ENCODE measurements at places on chromosomes 6 and 20. TPM values are rescaled to one million over a fixed set of nuclear protein-coding genes. Genes with fewer than 3 reads are reported as not detected.
A peak's percentile ranks its signal among the peaks of the same experiment; 100 is the strongest.

DNA sequence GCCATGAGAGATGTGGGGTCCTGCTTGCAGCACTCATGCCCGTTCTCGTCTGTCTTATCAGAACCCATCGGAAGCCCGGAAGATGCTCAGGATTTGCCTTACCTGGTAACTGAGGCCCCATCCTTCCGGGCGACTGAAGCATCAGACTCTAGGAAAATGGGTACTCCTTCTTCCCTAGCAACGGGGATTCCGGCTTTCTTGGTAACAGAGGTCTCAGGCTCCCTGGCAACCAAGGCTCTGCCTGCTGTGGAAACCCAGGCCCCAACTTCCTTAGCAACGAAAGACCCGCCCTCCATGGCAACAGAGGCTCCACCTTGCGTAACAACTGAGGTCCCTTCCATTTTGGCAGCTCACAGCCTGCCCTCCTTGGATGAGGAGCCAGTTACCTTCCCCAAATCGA, 8.3 kb downstream of the PI16 start:
- H3K27me3 ChIP-seq = no peaks in the 10 kb centered on the region
- H3K36me3 ChIP-seq = no peaks in the 10 kb centered on the region
- H3K27ac ChIP-seq = no peak overlapping the region
- no peak overlapping the region for H3K4me3 ChIP-seq
- peak; percentile 58 for DNase-seq
- peaks cover 12% of the 10 kb centered on the region for H3K4me1 ChIP-seq

The SERPINB6 gene
- total RNA-seq = 462 TPM

DNA sequence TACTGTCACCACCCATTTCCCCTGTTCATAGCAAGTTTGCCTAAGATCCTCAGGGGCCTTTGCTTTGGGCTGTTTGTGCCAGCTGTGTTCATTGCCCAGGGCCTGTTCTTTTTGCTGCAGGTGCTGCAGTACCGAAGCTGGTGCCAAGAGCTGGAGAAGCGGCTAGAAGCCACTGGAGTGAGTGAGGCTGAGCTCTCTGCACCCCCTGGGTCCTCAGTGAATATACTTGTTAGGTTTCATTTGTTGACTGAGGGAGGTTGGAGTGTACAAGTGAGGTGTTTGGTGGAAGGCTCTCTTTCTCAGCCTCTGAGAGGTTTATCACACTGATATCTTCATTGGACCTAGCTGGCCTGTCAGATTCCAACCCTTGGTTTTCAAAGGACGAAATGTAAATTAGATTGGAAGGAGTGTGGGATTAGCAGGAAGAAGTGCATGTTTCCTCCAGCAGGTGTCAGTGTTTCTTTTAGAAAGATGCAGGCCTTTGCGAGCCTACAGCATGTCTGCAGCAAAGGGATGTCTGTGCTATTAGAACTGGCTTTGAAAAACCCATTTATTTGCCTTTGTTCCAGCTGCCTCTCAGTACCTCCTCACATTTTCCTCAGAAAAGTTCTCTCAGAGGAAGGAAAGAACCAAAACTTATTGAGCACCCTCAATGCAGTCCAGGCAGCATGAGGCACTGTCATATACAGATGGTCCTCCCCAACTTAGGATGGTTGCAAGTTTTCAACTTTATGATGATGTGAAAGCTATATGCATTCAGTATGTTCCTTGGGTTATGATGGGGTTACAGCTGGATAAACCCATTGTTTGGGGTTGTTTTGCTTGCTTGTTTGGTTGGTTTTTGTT, 8.3 kb downstream of the CEP250 start:
- H3K27ac ChIP-seq = no peak overlapping the region
- DNase-seq = peak; percentile 81
- H3K27me3 ChIP-seq = no peaks in the 10 kb centered on the region
- peaks cover 45% of the 10 kb centered on the region for H3K36me3 ChIP-seq
- no peak overlapping the region for H3K4me3 ChIP-seq

DNA sequence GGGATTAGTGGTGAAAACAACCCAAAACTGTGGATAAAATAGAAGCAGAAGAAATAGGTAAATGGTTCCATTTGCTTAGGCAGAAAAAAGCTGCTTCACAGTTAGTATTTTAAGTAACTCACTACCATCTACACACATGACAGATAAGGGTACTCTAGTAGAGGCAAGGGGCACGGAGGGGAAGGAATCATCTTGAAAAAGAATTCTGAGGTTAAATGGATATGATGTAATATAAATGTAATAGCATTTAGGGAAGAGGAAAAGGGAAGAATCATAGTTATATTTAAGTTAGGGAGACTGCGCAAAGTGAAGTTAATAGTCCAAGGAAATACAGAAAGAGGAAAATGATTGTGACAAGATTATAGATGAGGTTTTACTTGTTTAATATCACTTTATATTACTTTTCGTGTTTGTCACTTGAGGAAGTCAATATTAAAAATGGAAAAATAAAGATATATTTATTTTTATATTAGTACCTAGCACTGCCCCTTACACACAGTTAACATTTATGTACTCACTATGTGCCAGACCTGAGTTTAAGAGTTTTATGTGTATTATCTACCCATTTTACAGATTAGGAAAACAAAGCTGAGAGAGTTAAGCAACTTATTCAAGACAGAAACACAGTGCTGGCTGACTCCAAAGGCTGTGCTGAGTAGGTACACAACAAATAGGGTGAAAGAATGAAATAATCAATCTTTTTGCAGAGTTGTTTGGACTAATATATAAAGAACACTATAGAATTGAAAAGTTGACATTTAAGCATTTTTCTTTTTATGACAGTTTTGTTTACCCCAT, 128.1 kb downstream of the REV3L start:
- no peaks in the 10 kb centered on the region for H3K4me1 ChIP-seq
- no peak overlapping the region for H3K27ac ChIP-seq
- H3K36me3 ChIP-seq = no peaks in the 10 kb centered on the region

The SLC52A3 gene
- 15.7 TPM for total RNA-seq

DNA sequence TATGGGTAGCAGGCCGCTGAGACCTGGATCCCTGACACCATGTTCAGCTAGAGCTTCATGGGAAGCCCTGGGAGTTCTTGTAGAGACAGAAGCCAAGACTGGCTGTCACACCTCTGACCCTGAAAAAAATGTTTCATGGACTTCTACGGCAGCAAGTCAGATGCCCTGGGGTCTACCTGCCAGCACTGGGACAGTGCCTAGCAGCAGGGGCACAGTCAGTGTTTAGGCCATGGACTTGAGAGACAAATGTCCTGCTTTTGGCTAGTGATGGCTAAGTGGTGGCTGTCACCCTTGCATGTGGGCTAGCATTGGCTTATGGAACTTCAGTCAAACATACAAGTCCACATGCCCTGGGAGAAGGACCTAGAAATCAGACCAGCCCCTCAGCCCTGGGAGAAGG, 41.3 kb upstream of the SSTR4 start:
- H3K27me3 ChIP-seq = no peaks in the 10 kb centered on the region
- no peak for DNase-seq
- no peaks in the 10 kb centered on the region for H3K4me1 ChIP-seq
- no peaks in the 10 kb centered on the region for H3K36me3 ChIP-seq
- H3K4me3 ChIP-seq = no peak overlapping the region

The KAT14 gene
- total RNA-seq = 22.5 TPM

- no peak overlapping the region for H3K4me3 ChIP-seq
- no peaks in the 10 kb centered on the region for H3K36me3 ChIP-seq
- DNase-seq = no peak
- H3K27ac ChIP-seq = peak overlapping the region; percentile 55
These were observed 24.4 kb downstream of the CAP2 start for GRCh38 chr6:17417817-17418216.

DNA sequence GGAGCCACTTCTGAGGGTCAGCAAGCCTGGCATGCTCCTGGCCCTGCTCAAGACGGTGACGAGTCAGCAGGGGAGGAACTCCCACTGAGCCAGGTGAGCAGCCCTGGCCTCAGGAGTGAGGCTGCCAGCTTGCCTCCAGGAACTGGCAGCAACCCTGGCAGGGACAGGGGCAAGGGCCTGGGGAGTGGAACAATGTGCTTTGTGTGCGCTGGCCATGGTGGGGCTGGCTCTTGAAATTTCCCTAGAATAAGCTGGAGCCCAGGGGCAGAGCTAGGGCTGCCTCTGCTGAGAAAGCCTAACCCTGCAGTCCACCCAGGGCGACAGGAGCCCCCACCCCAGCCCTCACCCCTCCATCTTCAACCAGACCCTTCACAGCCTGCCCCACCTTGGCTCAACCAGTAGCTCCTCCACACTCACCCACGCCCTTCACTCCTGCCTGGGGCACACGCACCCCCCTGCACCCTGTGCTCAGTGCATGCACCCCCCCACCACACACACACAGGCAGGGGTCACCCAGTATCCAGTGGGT, 88.0 kb downstream of the MRPL14 start:
- no peaks in the 10 kb centered on the region for H3K36me3 ChIP-seq
- H3K27me3 ChIP-seq = no peaks in the 10 kb centered on the region
- H3K4me3 ChIP-seq = no peak overlapping the region
- no peak for DNase-seq

The NKX2-4 gene
- not detected for total RNA-seq

- H3K4me3 ChIP-seq = no peak overlapping the region
- H3K27ac ChIP-seq = no peak overlapping the region
- no peaks in the 10 kb centered on the region for H3K27me3 ChIP-seq
- no peak for DNase-seq
These were observed 43.0 kb downstream of the JARID2 start for GRCh38 chr6:15288856-15289255.

- H3K4me1 ChIP-seq = no peaks in the 10 kb centered on the region
- no peaks in the 10 kb centered on the region for H3K36me3 ChIP-seq
- no peak for DNase-seq
These were observed 161.4 kb downstream of the CD109 start for GRCh38 chr6:73857341-73857890.

GRCh38 chr6:95545226-95545625, 32.1 kb upstream of the MANEA start:
- no peak for DNase-seq
- no peaks in the 10 kb centered on the region for H3K4me1 ChIP-seq
- H3K27me3 ChIP-seq = no peaks in the 10 kb centered on the region
- no peak overlapping the region for H3K27ac ChIP-seq

- no peaks in the 10 kb centered on the region for H3K27me3 ChIP-seq
- no peak for DNase-seq
- peak overlapping the region; percentile 64 for H3K27ac ChIP-seq
- no peaks in the 10 kb centered on the region for H3K4me1 ChIP-seq
- H3K4me3 ChIP-seq = no peak overlapping the region
These were observed 134.2 kb downstream of the CEP57L1 start for GRCh38 chr6:109229536-109229935.

- DNase-seq = no peak
- no peaks in the 10 kb centered on the region for H3K4me1 ChIP-seq
- H3K4me3 ChIP-seq = no peak overlapping the region
- H3K36me3 ChIP-seq = no peaks in the 10 kb centered on the region
These were observed 158.2 kb upstream of the MCHR2 start for GRCh38 chr6:100152201-100152600.

DNA sequence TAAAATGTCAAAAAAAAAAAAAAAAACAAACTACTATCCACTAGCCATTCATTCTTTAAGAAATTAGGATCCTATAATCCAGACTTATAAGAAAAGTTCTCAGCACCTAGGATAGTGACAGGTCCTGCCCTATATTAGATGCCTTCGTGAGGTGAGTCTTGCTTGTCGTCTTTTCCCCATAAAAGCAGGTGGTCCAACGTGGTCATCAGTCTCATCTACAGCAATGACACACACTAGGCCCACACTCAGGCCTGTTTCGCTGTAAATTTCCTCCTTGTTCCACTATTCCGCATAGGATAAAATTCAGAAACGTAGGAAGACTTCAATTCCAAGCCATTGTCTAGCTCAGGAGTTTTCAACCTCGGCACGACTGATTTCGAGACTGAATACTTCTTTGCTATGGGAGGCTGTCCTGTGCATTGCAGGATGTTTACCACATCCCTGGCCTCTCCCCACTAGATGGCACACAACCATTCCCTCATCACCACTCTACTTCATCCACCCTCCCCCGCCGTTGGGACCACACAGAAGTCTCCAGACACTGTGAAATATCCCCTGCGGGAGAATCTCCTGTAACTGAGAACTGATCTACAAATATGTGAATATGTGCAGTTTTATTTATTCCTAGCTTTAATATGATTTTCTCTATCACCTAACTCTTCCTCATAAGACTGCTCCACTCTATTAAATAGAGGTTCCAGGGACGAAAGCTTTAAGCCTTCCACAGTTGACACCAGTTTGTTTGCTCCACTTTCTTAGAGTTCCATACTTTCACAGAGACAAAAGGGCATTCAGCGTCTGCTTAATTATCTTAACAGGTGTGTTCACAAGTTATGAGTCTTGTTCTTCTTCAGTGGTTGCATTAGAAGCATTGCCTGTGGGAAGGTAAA, 346.3 kb downstream of the BMP2 start:
- no peaks in the 10 kb centered on the region for H3K27me3 ChIP-seq
- no peaks in the 10 kb centered on the region for H3K36me3 ChIP-seq
- no peak overlapping the region for H3K4me3 ChIP-seq
- DNase-seq = no peak

DNA sequence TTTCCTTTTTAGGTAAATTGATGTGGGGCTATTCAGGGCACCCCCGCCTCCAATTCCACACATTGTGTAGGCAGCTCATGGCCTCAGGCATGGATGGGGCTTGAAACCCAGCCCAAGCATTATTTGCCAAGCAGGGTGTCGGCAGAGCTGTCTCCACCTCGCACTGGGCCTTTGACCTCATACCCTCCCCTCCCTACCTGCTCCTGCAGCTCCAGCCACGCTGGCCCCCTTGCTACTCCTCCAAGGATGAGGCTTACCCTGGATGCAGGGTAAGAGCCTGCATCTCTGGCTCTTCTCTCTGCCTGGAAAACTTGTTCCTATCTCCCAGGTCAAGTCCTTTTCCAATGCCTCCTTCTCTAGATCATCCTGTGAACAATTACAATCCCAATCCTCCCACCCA, 232.6 kb downstream of the SOD2 start:
- no peak overlapping the region for H3K4me3 ChIP-seq
- H3K27me3 ChIP-seq = no peaks in the 10 kb centered on the region
- DNase-seq = no peak
- H3K4me1 ChIP-seq = no peaks in the 10 kb centered on the region
- H3K27ac ChIP-seq = no peak overlapping the region
- H3K36me3 ChIP-seq = no peaks in the 10 kb centered on the region

The TRIM15 gene
- 110 TPM for total RNA-seq

GRCh38 chr6:1403851-1404712, 14.7 kb downstream of the FOXF2 start:
- H3K27me3 ChIP-seq = no peaks in the 10 kb centered on the region
- H3K4me1 ChIP-seq = no peaks in the 10 kb centered on the region
- no peak for DNase-seq
- H3K27ac ChIP-seq = no peak overlapping the region
- H3K36me3 ChIP-seq = no peaks in the 10 kb centered on the region
- H3K4me3 ChIP-seq = no peak overlapping the region

- no peak overlapping the region for H3K4me3 ChIP-seq
- DNase-seq = no peak
- no peaks in the 10 kb centered on the region for H3K4me1 ChIP-seq
- no peaks in the 10 kb centered on the region for H3K36me3 ChIP-seq
These were observed 12.8 kb upstream of the DUSP22 start for GRCh38 chr6:279341-280029.

GRCh38 chr6:82257088-82257774, 9.7 kb upstream of the IBTK start:
- H3K4me1 ChIP-seq = no peaks in the 10 kb centered on the region
- H3K27me3 ChIP-seq = no peaks in the 10 kb centered on the region
- H3K36me3 ChIP-seq = no peaks in the 10 kb centered on the region

All from Peyer's patch (tissue), 4 donors.